Urothelium cell line (cell line): ENCODE measurements at places on chromosomes 11 and 22.

DNA sequence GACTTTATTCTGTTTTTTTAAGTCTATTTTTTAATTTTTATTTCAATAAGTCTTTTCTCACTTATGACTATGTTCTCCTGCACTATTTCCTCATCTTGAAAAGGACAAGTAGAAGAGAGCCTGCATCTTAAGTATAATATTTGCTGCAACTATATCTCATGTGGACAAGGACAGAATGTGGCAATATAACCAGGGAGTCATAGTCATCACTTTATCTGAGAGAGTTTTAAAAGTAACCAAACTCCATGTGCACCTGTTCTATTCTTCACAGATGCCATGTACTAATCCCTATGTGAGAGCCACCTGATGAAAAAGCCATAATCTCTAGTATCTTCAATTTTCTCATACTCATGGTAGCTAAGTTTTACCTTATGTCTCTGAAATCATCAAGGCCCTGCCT is 104.2 kb upstream of the SOX6 start:
- no peak for DNase-seq

- peak; percentile 94 for DNase-seq
Measured at GRCh38 chr11:62545437-62546243, 966 bp downstream of the AHNAK start.

GRCh38 chr11:2128511-2129307 is 10.5 kb downstream of the IGF2 start:
- DNase-seq, result no peak

- DNase-seq, result no peak
Measured at GRCh38 chr22:25420925-25421904, 143.3 kb upstream of the GRK3 start.

- peak; percentile 68 for DNase-seq
Measured at GRCh38 chr22:22748297-22748743, 103.9 kb downstream of the GGTLC2 start.

GRCh38 chr11:77467233-77467632 is 6.7 kb downstream of the PAK1 start:
- DNase-seq, result no peak

- DNase-seq, result peak; percentile 50
Measured at GRCh38 chr11:60985991-60986915, 14.8 kb downstream of the CD6 start.

GRCh38 chr11:66124564-66124963 is 54.5 kb downstream of the PACS1 start:
- DNase-seq, result no peak

- DNase-seq, result no peak
Measured at GRCh38 chr11:75194147-75194546, 43.2 kb downstream of the SLCO2B1 start.

DNA sequence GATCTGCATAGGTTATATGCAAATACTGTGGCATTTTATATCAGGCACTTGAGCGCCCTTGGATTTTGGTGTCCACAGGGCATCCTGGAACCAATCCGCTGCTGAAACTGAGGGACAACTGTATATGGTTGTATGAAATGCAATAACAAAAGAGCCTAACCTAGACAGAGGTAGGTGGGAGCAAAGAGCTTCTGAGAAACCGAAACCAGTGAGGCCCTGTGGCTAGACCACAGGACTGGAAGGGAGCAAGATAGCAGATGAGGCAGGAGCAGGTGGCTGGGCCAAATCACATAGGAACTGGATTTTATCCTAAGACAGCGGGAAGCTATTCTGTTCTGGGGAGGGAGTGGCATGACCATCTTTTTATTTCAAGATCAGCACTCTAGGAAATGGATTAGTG is 30.1 kb downstream of the RCN1 start:
- DNase-seq, result no peak

- DNase-seq, result no peak
Measured at GRCh38 chr11:3042496-3043314, 14.5 kb downstream of the CARS1 start.

DNA sequence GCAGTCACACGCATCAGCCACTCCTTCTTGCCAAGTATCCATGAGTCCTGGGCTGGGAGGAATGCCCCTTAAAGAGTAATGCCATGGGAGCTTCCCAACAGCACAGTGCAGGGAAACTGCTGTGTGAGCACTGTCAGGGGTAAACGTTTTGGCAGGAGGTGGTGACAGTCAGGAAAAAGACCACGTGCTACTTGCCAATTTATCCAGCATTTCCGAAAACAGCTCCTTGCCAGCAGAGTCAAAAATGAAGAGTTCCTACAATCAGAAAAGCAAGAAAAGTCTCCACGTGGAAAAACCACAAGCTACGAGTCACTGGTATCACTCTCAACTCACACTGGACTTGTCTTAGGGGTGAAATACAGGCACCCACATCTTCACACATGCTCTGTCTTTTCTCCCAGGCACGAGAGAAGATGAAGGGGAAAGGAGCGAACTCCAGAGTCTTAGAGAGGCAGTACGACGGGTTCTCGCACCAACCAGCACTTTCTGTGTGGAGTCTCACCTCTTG is 9.9 kb downstream of the IFT27 start:
- DNase-seq, result no peak

GRCh38 chr11:47235163-47235562 is 13.5 kb downstream of the ACP2 start:
- DNase-seq, result no peak

- no peak for DNase-seq
Measured at GRCh38 chr11:34006876-34007275, 44.7 kb upstream of the CAPRIN1 start.

GRCh38 chr11:15523543-15523942 is 408.8 kb downstream of the INSC start:
- no peak for DNase-seq

DNA sequence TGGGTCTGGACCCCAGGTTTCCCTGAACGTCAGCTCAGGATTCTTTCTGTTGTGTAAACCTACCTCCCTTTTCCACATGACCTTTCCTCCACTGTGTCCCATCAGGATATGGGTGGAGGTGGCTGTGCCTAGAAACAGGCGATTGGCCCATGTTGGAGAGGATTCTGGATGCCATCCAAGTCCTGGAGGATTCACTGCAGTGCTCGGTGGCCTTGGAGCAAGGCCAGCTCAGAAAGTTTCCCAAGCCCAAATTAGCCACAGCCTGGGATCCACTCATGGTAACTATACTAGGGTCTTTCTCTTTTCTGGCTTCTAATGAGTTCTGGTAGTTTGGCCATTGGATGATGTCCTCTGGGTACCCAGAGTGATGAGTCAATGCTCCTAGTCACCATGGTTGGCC is 141.6 kb downstream of the SNX19 start:
- no peak for DNase-seq

DNA sequence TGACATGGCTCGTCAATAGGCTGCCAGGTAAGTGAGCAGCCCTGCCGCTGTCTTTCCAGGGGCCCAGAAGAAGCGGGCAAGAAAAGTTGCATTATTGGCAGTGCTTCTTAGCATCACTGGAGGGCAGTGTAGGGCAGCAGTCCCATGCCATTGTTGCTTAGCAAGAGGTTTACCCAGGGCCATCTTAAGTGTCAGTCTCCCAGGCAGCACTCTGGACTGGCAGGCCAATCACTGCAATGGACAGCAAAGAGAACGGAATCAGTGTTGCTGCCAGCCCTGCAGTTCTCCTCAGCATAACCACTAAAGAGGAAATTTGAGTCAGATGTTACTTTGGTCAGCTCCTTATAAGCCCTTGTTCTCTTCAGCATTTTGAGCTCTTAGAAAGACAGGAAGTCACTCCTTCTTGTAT is 13.4 kb upstream of the GRK2 start:
- DNase-seq, result no peak

DNA sequence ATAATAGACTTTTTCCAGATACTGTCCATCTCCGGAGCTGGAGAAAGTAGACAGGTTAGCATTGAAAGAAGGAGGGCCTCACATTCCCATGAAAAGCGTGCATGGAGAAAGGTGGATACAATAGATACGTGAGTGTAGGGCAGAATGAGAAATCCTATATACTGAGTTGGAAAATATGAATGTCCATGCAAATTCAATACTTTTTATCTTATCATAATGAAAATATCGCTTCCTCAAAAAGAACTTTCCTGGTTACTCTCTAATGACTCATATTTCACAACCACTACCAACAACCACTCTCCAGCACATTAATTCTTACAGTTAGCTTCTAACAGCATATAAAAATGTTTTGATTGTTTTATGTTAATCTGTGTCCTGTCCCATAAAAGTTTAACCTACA is 22.0 kb upstream of the MS4A6A start:
- DNase-seq, result no peak

GRCh38 chr22:48779211-48779643 is 1048.4 kb downstream of the BRD1 start:
- DNase-seq, result no peak

DNA sequence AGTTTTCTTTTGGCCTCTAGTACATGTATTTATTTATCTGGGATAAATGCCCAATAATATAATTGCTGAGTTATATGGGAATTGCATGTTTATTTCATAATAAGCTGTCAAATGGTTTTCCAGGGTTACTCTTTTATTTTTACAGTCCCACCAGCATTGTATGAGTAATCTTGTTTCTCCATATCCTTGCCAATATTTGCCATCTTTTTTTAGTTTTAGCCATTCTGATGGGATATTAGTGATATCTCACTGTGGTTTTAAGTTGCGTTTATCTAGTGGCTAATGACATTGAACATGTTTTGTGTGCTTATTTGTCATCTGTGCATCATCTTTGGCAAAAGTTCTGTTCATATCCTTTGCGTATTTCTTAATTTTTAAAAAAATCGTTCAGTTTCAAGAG is 372.8 kb upstream of the CCDC179 start:
- DNase-seq, result no peak

DNA sequence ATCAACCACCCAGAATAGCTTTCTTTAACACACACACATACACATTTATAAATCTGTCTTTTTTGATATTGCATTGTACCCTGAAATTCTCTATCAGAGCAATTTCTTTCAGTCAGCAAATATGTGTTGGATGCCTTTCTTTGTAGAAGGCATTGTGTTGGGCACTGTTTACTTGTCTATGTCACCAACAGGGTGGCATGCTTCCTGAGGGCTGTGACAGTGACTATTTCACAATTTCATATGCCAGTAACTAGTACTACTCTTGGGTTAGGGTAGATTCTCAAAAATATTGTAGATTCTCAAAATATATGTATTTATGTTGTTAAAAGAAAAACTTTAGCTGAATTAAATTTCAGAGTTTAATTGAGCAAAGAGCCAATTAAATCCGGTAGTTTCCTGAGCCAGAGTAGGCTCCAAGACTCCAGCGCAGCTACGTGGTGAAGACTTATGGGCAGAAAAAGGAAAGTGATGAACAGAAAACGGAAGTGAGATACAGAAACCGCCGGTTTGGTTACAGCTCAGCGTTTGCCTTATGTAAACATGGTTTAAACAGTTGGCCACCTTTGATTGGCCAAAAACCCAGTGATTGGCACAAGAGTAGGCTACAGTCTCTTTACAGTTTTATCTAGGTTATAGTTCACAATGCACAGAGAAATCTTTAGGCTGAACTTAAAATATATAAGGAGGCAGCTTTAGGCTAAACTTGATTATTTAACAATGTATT is 723.3 kb downstream of the NTM start:
- DNase-seq, result no peak
